ENCODE measurements at places on chromosomes 11 and 22. TPM values are rescaled to one million over a fixed set of nuclear protein-coding genes. Genes with fewer than 3 reads are reported as not detected.

SMTN gene
- total RNA-seq, result 36.4 TPM

TSPAN32 gene
- 50.1 TPM for total RNA-seq

MAP6 gene
- total RNA-seq, result 1.6 TPM

BIK gene
- 2.6 TPM for total RNA-seq

TCIRG1 gene
- total RNA-seq, result 295 TPM

TBC1D22A gene
- total RNA-seq, result 41.0 TPM

GAS2L1 gene
- total RNA-seq, result 23.4 TPM

BEST1 gene
- total RNA-seq, result 0.25 TPM

OR8A1 gene
- total RNA-seq, result not detected

A4GALT gene
- 0.63 TPM for total RNA-seq

ARRB1 gene
- total RNA-seq, result 19.0 TPM

DNA sequence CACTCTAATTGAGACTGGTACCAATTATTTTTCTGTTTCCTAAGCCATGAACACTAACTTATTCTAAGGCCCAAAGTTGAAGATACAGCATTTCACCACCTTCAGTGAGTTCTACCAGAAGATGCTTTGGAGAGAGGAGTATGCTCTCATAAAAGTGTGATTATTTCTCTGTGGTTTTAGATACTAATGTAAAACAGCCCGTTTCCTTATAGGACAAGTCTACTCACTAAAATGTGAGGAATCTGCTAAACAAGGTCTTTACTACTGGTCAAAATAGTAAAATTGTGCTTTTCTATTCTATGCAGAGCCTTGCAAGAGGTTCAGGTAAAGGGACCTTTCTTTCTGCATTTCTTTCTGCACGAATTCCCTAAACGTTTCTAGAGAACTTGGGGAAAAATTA lies 2.4 kb downstream of the LGR4 start:
- DNase-seq, result no peak

GRCh38 chr11:88043149-88043548 lies 132.1 kb downstream of the RAB38 start:
- no peak for DNase-seq

DNA sequence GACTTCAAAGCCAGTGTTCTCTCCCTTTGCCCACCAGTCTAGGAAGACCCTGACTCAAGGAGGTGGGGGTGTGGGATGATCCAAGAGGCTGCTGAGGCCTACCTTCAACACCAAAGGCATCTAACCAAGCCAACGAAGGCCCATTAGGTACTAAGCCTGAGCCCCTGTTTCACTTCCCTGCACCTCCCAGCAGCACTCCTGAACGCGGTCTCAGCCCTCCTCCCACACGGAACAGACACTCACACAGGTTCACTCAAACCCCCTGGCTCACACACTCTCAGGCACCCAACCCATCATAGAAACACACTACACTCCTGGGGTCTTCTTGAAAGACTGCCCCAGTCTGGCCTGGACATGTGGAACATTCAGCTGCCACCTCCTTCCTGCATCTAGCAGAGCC lies 40.7 kb downstream of the SLC22A12 start:
- no peak for DNase-seq

DNA sequence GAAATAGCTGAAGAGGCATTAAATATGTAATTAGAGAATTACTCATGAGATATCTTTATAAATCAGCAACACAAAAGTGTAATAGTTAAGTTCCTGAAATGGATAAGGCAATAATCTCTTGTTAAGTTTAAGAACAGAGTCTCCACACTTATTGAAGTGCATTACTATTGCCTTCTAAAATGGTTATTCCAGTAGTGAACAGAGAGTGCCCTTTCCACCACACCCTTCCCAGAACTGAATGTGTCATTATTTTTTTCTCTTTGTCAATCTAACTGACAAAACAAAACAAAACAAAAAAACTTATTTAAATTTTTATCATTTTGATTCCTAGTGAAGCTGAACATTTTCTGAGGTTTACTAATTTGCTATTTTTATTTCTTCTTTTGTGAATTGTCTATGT lies 9.2 kb upstream of the PRRG4 start:
- DNase-seq, result no peak

- DNase-seq, result no peak
These were observed 64.7 kb downstream of the ELFN2 start for GRCh38 chr22:37362621-37363020.

DNA sequence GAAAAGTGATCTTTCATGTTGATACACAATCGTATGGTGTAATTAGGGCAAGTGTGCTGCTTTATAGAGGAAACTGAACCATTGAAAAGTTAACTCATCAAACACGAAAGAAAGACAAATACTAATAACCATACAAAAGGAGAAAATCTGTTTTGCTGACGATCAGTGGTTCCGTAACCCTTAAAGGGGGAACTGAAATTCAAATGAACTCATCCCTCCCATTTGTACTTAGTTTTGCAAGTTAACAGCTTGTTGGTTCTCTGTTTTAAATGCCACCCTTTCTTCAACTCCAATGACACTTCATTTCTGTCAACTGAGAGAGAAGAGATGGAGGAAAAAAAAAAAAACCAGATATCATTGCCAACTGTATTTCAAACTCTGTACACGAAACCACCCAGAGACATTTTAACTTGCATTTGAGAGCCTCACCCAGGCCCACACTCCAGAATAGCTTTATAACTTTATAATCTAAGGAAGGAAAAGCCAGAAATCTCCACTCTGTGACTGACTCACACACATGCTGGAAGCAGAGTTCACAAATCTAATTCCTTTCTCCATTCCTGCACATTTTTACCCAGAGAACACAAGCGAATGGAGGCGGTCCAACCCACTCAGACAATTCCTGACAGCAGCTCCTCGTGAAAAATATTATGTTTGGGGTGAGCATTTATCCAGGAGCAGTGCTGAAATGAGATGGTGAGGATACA lies 17.4 kb upstream of the CSNK2A3 start:
- no peak for DNase-seq

DNA sequence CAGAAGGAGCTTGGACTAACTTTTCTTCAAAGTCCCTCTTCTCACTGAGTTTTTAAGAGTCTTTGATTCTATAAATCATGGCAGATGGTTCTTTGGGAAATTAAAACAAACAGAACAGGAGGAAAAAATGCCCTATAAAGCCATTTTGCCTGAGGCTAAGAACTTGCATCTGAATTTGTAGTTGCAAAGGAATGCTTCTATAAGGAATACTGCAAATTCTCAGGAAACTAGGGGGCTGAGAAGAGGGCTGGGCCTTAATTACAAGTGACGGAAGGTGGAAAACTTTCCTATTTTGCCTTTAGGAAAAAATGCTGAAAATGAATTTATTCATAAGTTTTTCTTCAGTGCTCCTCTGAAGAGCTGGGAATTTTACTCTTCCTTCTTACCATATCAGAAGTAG lies 90.0 kb upstream of the NARS2 start:
- no peak for DNase-seq

- no peak for DNase-seq
These were observed 409.8 kb downstream of the BRD1 start for GRCh38 chr22:49417833-49418232.

GRCh38 chr11:111906680-111907079 lies 4.9 kb downstream of the CRYAB start:
- DNase-seq, result no peak

DNA sequence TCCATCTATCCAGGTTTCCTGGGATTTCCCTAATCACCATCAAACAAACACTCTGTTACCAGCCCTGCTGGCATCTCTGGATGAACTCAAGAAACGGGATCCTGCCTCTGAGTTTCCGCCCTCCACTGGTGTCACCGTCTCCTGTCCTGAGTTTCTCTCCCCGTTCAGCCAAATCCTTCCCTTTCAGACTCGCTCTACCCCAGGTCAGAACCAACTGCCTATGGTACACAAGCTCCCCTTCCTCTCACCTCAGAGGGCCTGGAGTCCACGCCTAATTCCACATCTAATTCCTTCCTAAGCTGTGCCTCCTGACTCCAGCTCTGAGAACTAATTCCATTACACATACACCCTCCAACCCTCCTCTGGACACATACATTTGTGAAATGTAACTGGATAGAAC lies 96.1 kb downstream of the SHANK2 start:
- no peak for DNase-seq

DNA sequence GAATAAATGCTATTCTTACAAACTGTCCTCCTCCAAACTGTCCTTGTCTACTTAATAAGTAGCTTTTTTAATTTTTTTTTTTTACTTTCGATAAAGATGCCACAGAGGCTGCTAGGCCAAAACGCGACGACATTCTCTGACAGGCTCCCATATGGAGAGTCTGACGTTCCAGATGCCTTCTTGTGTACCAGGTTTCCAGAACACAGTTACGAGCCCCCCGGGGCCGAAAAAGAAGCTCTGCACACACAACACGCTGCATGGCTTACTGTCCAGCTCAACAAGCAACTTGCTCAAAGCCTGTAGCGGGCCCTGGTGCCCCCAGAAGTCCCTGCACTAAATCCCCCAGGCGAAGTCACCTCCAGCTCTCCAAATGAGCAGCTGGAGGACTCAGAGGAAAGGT lies 39.3 kb downstream of the LARGE1 start:
- no peak for DNase-seq

DNA sequence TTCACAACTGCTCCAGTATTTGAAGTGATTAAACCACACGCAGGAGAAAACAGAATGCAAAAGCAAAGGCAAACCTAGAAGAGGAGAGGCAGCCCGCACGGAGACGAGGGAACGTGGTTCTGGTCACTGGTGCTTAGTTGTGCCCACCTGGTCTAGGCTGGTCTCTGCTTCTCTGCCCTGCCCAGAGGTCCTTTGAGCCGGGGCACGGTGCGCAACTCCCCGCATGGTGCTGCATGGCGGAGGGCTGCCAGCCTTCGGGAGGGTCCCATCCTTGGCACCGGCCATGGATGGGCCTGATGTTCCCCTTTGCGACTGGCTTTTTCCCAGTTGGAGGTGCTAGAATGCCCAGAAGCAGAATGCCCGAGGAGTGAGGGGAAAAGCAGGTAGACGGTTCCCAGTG lies 46.1 kb downstream of the KCNC1 start:
- no peak for DNase-seq

GRCh38 chr11:16393340-16393739 lies 37.0 kb upstream of the SOX6 start:
- no peak for DNase-seq

GRCh38 chr11:640021-640706 lies 3.1 kb downstream of the DRD4 start:
- DNase-seq, result no peak

DNA sequence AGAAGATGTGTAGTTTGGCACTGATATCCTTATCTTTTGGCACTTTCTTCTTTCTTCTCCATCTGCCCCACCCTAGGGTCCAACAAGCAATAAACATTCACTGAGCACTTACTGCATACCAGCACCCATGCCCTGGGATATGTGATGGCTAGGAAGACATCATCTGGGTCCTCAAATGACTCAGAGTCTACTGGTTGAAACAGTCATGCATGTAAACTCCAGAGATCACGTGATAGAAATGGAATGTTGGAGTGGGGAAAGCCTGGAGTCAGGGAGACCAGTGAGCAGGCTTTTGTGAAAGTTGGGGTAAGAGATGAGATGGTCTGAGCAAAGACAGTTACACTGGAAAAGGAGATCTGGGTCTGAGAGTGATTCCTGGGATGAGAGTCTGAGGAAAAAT lies 724.9 kb upstream of the TENM4 start:
- no peak for DNase-seq

DNA sequence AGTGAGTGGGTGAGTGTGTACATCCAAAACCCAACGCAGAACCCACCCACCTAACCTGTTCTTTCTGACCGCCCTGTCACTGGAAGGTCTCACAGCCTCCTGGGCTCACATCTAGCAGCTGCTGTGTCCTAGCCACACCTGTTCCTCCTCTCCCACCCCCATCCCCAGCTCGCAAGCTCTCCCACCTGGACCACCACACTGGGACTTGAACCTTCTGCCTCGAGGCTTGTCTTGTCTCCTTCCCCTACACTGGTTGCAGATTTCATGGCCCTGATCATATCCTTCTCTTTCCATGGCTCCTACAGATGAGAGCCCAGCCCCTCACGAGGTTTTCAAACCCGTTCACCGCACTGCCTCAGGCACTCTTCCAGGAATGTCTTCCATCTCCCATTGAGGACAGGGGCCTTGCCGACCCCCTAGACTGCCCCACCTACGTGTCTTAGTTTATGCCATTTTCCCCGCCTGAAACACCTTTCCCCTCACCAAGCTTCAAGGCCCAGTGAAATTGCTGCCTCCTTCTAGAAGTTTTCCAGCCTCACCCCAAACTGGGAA lies 6.7 kb downstream of the IFITM10 start:
- DNase-seq, result no peak

- DNase-seq, result no peak
These were observed 123.4 kb downstream of the C11orf58 start for GRCh38 chr11:16861862-16862261.
